Activated CD4-positive, CD25-positive, alpha-beta regulatory T cell (primary cell): ENCODE measurements at places on chromosomes 12 and 14.

DNA sequence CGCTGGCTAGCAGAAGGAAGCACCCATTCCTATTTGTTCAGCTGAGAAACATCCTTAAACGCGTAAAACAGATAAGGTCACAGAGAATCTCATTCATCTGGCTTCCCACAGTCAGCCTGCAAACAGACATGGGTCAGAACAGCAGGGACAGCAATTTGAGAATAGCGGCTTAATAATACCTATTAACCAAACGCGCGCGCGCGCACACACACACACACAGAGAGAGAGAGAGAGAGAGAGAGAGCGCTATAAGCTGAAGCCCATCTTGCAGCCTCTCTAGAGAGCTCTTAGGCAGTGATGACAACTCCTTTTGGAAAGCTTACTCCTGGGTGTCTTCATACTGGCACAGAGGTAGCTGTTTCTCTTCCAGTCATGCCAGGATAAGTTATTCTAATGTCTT, 26.4 kb downstream of the TMEM132D start:
- no peak for DNase-seq

DNA sequence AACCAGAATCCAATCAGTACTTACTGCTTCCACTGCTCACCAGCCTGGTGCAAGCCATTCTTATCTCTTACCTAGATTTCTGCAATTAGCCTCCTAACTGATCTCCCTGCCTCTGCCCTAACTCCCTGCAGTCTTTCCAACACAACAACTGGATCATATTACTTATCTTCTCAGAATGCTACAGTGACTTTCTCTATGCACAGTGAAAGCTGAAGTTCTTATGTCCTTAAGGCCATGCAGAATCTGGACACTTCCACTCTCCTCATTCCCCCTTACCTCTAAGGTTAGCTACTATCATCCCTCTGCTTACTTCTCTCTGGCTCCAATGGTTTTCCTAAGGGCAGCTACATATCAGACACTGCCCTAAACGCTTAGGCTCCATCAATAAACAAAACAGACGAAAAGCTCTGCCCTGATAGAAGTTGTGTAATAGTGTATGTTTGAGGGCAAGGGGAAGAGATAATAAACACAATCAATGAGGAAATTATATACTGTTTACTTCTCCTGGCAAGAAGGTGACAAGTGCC, 4.0 kb downstream of the KTN1 start:
- no peak for DNase-seq

GRCh38 chr12:50986966-50987737, 34.8 kb downstream of the HIGD1C start:
- no peak for DNase-seq

DNA sequence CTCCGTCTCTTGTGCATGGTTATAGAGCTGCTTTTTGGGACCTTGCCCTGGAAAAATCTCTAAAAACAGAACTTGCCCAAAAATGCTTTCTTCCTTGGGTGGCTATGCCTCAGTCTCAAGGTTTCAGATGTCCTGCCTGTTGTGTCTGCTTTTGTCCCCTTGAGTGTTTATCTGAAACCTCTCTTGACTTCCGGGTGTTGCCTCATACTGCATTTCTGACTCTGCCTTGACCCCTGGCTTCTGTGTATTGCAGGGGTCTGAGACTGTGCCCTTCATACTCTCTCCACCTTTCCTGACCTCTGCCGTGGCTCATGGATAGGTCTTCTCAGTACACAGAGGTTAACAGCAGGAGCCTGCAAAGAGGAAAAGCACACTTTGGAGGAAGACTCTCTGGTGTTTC, 124.8 kb upstream of the NTF3 start:
- no peak for DNase-seq

DNA sequence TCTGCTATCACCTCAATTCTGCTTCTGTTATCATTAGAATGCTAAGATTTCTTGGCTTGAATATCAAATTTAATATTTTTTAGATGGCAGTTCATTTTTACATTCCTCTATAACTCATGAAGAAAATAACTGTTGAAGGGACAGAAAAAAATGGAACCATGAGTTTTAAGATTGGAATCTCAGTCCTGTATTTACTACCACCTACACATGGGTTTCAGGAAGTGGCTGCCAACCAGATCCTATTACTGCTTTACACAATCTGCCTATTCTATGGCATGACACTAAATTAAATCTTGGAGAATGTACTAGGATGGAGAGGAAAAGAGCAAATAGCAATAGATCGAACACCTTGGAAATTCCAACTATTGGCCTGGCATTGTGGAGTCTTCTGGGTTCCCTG, 140.8 kb downstream of the DUSP6 start:
- no peak for DNase-seq

- DNase-seq: no peak
Observed at GRCh38 chr14:20603813-20604690, 12.9 kb upstream of the RNASE12 start.

DNA sequence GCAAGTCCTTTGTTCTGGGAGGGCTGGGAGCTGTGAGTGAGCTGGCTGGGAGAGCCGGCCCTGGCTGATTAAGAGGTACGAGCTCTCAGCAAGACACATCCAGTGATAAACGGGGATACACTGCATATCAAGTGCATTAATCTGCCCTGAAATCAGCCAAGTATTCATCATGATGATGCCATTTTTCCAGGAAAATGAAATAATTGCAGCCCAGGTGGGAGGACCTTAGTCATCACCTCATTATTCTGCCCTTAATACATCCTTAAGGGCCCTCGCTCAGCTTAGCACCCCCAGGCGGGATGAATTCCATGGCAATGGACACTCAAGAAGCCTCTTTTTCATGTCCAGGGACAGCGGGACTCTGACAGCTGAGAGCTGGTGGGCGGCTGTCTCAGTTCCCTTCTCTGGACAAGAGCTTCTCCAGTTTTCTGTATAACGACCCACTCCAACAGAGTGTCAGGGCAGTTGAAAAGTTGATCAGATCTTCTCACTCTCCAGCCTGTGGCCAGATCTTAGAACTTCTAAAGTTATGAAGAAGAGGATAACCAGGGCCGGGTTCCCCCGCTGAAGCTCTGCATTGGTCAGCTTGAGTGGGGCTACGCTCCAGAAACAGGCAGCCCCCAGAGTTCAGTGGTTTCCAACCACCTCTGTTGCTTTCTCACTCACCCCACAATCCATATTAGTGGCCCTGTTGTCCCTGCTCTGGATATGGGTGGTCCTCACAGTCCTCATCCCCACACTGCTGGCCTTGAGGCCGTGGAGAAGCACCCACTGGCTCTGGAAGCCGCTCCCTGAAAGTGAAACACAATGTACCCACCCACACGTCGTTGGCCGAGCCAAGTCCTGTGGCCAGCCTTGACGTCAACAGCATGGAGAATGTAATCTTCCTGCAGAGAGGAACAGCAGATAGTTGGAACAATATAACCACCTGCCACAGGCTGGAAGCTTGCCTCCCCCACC, 306.2 kb upstream of the DIO3 start:
- no peak for DNase-seq

- DNase-seq: no peak
Observed at GRCh38 chr14:51012055-51012454, 67.8 kb upstream of the PYGL start.

- no peak for DNase-seq
Observed at GRCh38 chr14:75383721-75384120, 44.1 kb upstream of the JDP2 start.

DNA sequence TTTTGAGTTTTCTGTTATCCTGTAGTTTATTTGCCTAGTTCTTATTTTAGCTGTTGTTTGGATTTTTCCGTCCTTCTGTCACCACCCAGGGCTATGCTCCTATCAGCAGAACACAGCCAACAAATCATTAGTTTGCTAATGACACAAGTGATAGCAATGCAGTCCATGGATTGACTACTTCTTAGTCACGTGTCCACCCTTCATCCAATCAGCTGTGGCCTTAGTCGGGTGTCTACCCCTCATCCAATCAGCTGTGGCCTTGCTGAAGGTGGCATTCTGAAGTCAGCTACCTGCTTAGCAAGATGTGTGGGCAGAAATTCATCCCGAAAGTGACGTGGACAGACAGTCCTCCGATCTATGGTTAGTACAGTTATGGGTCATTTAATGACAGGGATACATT, 182.3 kb downstream of the GALC start:
- no peak for DNase-seq

GRCh38 chr12:45966486-45966885, 23.9 kb downstream of the SCAF11 start:
- no peak for DNase-seq

DNA sequence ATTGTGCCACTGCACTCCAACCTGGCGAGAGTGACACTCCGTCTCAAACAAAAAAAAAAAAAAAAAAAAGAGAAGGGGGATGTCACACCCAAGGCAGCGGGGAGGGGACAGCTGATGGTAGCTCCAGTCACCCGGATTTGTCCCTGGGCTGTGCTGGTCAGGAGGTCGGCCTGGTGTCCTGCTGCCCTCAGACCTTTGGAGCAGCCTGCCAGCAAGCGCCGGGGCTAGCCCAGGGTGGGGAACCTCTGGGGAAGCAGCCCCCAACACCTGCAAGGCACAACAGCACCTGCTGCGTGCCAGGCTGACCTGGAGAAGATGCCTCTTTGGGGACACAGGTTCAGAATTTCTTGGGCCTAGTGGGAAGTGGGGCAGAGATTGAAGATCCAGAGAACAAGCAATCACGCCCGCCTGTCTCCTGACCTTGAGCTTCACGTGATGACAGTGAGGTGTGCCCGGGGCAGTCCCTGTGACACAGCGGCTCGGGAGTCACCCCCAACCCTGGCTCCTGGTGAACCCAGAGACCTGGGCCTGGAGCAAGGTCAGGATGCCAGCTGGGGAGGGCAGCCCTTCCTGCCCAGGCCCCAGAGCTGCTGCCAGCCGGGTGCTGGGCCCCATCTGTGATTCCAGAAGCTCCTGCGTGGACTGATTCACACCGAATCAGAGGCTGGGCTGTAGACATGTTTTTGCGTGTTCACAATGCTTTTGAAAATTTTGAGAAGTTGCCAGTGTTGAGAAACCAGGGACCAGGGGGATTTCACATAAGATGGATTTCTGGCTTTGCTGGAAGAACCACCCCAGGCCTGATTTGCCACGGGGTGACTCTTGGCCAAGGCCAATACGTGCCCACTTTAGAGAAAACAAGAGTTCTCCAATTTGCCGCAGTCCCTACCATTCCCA, 66.4 kb downstream of the RFLNA start:
- DNase-seq: no peak

- DNase-seq: no peak
Observed at GRCh38 chr12:91507754-91508153, 325.1 kb upstream of the DCN start.

DNA sequence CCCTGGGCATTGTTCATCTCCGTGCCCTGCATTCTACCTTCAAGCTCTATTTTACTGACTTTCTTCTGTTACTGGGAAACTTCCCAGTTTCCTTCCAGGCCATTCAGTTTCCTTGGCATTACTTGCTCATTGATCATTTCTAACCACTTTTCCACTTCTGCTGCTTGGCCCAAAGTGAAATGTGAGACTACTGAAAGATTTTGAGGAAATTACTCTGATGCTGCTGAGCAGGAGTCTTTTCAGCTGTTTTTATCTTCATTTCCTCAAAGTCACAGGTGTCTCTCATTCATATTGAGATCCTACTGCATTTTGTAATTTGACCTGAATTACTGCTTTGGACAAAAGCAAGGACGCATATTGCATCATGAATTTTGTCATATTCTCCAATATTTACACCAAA, 26.4 kb upstream of the DBX2 start:
- DNase-seq: no peak

DNA sequence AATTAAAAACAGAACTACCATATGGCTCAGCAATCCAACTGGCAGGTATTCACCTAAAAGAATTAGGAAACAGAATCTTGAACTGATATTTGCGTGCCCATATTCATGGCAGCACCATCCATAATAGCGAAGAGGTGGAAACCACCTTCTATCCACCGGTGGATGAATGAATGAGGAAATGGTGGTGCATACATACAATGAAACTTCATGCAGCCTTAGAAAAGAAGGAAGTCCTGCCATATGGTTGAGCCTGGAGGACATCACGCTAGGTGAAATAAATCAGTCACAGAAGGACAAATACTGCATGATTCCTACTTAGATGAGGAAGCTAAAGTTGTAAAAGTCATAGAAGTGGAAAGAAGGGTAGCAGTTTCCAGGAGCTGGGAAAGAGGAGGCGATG, 6.6 kb downstream of the TCL1A start:
- no peak for DNase-seq

DNA sequence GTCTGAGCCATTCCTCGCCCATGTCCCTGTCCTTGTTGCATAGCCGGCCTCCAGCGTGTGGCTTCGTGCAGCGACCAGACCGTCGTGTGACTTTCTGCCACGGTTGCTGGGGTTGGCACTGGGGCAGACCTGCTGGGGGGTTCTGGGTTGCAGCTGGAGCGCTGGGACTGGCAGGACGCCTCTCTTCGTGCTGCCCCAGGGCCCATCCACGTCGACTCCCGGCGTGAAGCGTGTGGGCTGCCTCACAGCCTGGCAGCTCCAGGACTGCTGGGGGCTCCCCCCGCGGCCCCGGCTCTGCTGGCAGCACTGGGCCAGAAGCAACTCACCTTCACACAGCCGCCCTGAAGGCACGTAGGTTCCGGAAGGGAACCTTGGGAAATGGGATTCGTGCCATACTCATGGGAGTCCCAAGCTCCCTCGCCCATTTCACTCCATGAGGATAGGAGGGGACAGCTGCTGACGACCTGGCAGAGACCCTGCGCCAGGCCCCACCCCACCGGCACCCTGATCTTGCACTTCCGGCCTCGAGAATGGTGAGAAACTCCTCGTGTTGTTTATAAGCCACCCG, 51.9 kb downstream of the GALNT9 start:
- no peak for DNase-seq

- DNase-seq: no peak
Observed at GRCh38 chr14:104885973-104886689, 21.1 kb downstream of the CEP170B start.

GRCh38 chr12:67348683-67349082, 79.5 kb downstream of the CAND1 start:
- no peak for DNase-seq

- no peak for DNase-seq
Observed at GRCh38 chr14:82911930-82912329, 1378.3 kb upstream of the SEL1L start.

GRCh38 chr12:106602076-106602475, 19.3 kb downstream of the RFX4 start:
- DNase-seq: no peak

- no peak for DNase-seq
Observed at GRCh38 chr12:48972213-48972951, 847 bp upstream of the WNT10B start.

- no peak for DNase-seq
Observed at GRCh38 chr14:102264355-102264754, 40.6 kb downstream of the MOK start.

DNA sequence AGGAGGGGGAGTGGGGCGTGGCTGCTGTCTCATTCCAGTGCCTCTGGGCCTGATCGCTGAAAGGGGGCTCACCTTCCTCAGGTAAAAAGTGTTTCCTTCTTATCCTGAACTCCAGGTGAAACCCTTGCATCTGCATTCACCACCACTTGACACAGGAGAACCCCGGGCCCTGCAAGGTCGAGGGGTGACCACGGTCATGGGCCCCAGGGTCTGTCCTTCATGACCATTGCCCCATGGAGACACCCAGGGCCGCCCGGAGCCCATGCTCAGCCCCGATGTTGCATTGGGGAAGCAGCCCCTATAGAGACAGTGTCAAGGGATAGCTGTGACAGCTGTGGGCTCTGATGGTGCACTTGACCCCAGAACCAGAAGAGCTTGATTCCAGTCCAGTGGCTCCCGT, 34.4 kb upstream of the DYNC1H1 start:
- DNase-seq: no peak

- no peak for DNase-seq
Observed at GRCh38 chr12:119915894-119916510, 38.9 kb upstream of the CIT start.

GRCh38 chr12:104626069-104626837, 169.5 kb downstream of the CHST11 start:
- DNase-seq: no peak
